Astrocyte (in vitro differentiated cells and primary cell): ENCODE measurements at places on chromosomes 13 and 19.

- no peak for DNase-seq
Observed at GRCh38 chr13:67557118-67557517, 327.0 kb upstream of the PCDH9 start.

GRCh38 chr13:69857183-69857821 lies 250.3 kb upstream of the ATXN8OS start:
- DNase-seq: peak; percentile 7

- no peak for DNase-seq
Observed at GRCh38 chr13:108860418-108860817, 231.0 kb downstream of the MYO16 start.

GRCh38 chr13:46071590-46072249 lies 19.2 kb upstream of the ZC3H13 start:
- no peak for DNase-seq

DNA sequence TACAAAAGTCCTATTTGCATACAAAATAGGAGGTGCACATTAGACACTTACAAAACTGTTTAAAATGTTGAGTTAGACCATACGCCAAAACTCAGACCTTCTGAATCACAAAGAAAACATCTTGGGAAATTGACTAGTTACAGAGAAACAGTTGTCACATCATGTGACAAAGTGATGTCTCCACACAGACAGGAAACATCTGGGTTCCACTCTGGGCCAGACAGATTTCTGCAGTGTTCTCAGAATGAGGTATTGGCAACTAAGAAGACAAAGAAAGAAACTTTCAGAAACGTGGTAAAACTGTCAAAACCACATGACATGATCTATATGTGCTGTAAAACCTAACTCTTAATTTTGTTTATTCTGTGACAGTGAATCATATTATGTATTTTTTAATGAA lies 6.7 kb downstream of the ZNF793 start:
- DNase-seq: no peak

GRCh38 chr13:29527511-29527910 lies 68.0 kb downstream of the SLC7A1 start:
- DNase-seq: no peak

DNA sequence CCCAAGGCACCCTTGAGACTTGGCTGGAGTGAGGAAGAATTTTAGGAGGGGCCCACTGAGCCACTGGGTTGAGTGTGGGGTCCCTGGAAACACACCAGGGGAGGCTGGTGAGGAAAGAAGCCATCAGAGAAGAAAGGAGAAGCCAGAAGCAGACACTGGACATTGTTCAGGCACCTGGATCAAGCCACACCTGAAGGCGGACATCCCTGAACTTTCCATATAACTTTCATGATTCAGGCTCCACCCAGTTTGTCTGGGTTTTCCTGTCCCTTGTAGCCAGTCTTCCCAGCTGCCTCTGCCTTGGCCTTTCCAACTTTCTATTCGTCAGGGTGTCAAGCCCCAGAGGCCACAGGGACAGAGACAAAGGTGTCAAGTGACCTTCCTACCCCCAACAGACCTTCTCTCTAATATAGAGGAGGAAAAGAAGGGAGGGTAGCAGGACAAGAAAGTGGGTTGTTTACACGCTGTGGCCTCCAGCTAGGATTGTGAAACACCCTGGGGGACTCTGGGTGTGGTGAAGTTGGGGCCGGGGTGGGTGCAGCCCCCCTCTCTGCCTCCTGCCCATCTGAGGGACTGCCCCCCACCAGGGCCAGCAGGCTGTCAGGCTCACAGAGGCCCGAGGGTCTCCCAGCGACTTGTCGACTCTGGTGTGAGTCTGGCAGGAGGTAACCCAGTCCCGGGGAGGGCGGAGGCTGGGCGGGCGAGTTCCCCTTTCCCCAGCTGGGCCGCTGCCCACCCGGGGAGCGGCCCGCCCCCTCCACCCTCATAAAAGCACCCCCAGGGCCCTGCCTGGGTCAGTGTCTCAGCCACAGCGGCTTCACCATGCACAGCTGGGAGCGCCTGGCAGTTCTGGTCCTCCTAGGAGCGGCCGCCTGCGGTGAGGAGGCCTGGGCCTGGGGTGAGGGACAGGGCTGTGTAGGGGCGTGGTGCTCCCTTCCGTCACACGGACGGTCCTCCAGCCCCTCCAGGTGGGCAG lies at the start of gene CFD:
Gene CFD, plus strand, starts transcription at position 797 of the 976 bp plus-strand sequence. Its CDS starts 26 bp downstream, at position 823.
- DNase-seq: no peak

GRCh38 chr19:46474211-46474610 lies 2.8 kb upstream of the PNMA8A start:
- DNase-seq: no peak

- DNase-seq: no peak
Observed at GRCh38 chr19:48934837-48935236, 1.3 kb downstream of the DHDH start.

DNA sequence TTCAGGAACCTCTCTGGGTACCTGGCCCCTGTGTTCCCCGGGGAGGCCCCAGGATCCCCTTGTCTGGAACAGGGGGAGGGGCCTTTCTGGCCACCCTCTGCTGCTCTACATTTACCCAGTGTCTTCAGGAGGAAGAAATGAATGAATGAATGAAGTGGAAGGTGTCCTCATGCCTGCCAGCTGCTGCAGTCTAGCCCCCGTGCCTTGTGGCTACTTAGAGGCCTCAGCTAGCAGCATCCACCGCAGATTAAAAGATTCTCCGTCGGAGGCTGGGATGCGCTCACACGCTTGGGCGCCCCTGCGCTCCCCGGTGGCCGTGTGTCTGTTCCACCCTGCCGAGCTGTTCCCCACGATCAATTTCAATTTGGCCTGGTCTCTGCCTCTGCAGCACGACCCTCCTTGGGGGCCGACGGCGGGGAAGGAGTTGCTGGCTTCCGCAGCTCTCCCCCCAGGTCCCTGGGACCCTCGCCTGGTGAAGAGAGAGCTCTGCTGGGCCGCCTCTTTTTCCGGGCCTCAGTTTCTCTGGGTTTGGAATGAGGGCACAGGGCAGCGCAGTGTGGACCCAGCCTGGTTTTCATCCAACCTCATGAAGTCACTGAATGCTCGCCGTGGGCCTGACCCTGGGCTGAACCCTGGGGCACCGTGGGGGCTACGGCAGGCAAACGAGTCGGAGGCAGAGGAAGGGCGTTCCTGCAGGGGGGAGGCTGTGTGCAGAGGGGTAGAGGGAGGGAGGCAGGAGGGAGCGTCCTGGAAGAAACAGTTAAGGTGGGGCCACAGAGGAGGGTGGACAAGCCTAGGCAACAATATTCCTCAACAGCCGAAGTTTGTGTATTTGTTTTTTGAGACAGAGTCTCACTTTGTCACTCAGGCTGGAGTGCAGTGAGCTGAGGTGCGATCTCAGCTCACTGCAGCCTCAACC lies 28.3 kb downstream of the EFNA2 start:
- DNase-seq: no peak

GRCh38 chr19:30287259-30287658 lies 84.9 kb upstream of the ZNF536 start:
- DNase-seq: no peak

DNA sequence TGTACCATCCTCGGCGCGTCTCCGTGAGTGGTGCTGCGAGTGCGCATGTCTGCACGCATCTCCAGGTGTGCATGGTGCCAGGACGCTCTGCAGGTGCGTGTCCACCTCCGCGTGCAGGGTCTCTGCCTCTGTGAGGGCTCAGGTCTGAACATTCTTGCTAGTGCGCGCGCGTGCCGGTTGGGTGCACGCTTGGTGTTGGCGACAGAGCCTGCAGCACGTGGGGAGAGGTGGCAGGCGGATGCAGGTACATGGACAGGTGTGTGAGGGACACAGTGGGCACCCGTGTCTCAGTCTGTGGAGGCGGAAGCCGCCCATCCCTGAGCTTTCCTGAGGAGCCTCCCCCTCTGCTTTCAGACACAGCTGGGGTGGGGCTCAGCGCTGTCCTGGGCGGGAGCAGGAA lies 4.9 kb upstream of the OR10H2 start:
- no peak for DNase-seq

GRCh38 chr13:112178769-112179168 lies 111.8 kb downstream of the SOX1 start:
- DNase-seq: no peak

DNA sequence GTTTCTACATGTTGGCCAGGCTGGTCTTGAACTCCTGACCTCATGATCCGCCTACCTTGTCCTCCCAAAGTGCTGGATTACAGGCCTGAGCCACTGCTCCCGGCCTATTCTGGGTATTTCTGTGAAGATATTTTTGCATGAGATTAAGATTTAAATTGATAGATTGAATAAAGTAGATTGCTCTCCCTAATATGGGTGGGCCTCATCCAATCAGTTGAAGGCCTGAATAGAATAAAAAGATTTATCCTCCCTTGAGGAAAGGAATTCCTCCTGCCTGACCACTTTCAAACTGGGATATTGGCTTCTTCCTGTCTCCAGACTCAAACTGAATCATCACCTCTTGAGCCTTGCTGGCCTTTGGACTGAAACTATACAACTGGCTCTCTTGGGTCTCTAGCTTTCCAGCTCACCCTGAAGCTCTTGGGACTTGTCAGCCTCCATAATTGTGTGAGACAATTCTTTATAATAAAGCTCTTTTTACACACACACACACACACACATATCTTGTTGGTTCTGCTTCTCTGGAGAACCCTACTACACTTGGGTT lies 36.1 kb upstream of the CXCL17 start:
- DNase-seq: no peak

DNA sequence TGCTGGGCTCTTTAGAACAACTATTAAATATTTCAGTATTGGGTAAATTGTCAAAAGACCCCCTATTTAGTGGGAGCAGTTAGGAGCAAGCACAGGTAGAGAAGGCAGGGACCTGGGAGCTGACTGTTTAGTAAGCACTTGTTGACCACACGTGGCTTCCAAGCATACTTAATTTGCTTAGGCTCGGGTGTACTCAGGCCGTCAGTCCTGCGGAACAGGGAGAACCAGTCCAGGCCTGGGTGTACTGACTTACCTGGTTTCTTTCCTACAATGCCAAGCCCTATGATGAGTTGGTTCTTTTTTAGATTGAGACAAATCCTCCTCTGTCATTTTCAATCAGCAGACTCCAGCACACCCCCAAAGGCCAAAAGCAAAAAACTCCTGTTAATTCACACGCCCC lies 90.0 kb downstream of the WDFY2 start:
- no peak for DNase-seq

DNA sequence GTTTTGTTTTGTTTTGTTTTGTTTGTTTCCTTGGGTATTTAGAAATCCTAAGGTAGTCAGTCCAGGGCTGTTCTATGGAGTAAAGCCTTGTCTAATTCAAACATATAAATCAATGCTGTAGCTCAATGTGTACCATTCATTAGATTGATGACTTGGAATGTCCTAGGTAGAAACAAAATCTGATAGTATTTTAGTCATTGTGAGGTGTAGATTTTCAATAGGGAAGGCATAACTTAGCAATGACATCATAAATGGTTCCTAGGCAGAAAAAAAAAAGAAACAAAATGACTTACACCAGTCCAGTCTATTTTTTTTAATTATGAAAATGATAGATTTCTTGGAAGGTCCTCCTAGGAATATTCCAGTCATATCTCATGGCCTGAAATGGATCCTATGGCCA lies 189.9 kb downstream of the SPRY2 start:
- no peak for DNase-seq

- no peak for DNase-seq
Observed at GRCh38 chr13:113800576-113800926, 41.5 kb downstream of the TMEM255B start.

DNA sequence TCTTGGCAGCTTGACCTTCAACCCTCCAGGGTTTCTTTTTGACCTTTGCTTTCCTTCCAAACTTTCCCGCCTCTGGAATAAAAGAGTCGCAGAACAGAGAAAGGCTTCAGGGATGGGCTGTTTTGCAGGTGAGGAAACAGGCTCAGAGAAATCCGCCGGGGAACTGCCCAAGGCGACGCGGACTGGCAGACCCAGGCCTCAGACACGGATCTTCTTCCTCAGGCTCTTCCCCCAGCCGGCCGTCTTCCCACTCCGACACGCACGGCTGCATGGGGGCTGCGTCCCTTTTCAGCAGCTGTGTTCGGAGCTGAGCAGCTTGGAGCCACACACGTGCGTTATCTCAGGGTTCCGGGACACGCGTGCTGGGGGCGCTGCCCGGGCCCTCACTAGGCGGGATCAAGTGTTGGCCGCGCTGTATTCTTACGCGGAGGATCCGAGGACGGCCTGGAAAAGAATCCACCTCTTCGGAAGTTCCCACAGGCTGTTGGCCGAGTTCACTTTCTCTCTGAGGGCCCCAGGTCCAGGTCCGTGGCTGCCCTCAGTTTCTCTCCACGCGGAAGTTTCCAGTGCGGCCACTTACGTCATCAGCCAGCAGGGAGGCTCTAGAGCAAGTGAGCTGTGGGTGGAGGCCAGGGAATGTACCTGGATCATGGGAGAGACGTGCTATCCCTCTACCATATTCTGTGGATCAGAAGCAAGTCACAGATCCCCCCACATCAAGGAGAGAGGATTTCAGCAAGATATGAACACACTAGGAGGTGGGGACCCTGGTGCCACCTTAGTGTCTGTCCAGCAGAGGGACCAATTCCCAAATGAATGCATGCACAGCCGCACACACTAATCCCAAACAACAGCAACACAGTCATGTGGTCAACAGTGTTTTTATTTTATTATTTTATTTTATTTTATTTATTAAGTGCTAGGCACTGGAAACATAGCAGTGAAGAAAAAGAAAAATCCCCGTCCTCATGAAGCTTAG lies 100.4 kb downstream of the ING1 start:
- DNase-seq: no peak

GRCh38 chr19:34165295-34165738 lies 7.0 kb upstream of the LSM14A start:
- DNase-seq: no peak

GRCh38 chr13:97751477-97751876 lies 202.0 kb upstream of the IPO5 start:
- DNase-seq: no peak

DNA sequence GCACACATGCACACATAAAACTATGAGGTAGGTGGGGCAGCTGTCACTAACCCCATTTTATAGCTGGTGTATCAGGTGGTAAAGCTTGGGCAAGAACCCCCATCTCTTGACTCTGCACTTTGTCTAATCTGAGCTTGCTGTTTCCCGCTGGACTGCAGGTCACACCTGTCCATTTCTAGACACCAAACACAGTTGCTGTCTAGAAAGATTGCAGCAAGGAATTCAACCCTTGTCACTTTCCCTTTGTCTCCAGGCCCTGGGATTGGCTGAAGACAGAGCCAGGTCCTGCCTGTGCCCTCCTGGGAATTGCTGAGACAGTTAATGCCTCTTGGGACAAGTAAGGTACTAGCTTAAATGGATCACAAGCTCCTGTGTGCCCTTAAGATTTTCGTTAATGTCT lies 83.8 kb downstream of the RNASEH2B start:
- DNase-seq: no peak

GRCh38 chr13:60335531-60335930 lies 61.5 kb upstream of the TDRD3 start:
- peak; percentile 12 for DNase-seq

- DNase-seq: no peak
Observed at GRCh38 chr13:61045251-61045650, 370.4 kb downstream of the PCDH20 start.

DNA sequence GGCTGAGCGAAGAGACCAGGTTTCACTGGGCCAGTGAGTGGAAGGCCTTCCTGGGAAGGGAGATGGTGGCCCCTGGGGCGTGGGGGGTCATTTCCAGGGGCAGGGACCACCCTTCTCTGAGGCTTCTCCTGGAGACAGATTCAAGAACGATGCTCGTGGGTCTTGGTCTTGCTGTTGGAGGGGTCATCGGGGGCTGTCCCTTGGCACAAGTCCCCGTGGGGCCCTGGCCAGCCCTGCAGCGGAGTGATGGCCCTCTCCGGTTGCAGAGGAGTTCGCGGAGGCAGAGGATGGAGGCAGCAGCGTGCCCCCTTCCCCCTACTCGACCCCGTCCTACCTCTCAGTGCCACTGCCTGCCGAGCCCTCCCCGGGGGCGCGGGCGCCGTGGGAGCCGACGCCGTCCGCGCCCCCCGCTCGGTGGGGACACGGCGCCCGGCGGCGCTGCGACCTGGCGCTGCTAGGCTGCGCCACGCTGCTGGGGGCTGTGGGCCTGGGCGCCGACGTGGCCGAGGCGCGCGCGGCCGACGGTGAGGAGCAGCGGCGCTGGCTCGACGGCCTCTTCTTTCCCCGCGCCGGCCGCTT lies 4.8 kb downstream of the TTC9B start:
- DNase-seq: no peak
